Upper lobe of right lung (tissue), 1 donor: ENCODE measurements at places on chromosomes 6 and 20. TPM values are rescaled to one million over a fixed set of nuclear protein-coding genes. Genes with fewer than 3 reads are reported as not detected.

IRAK1BP1 gene
- total RNA-seq: 4.3 TPM

GRCh38 chr20:50652702-50653294 lies 38.5 kb downstream of the RIPOR3 start:
- no peaks in the 10 kb centered on the region for H3K4me1 ChIP-seq
- no peaks in the 10 kb centered on the region for H3K27me3 ChIP-seq

DNA sequence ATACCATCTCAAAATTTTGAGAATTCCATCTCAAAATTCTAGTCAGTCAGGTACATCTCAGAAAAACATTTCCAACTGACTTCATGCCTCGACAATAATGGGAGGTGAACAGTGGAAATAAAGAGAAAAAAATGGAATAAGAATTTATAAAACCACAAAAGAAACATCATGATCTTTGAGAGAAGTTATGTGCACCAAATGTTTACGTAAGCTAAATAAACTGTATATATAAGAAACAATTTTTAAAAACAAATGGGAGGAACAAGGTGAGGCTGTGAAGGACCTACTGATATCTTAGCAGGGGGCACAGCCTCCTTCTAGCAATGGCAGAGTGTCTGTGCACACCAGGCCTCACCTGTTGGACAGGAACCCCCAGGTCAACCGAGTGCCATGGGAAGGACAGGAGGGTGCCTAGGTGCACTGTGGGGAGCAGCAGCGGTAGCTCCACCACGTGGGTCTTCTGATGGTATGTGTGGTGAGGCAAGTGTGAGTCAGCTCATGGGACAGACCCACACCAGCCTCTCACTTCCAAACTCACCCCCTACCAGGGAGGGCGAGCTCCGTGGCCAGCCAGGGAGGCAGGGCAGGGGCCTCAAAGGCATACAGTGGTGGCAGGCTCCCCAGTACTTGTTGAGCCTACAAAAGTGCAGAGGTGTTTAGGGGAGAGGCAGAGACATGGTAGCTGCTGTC lies 23.2 kb downstream of the DIDO1 start:
- H3K27ac ChIP-seq: no peak overlapping the region
- H3K4me1 ChIP-seq: peaks cover 18% of the 10 kb centered on the region
- H3K4me3 ChIP-seq: no peak overlapping the region
- DNase-seq: no peak
- peaks cover 71% of the 10 kb centered on the region for H3K36me3 ChIP-seq

DNA sequence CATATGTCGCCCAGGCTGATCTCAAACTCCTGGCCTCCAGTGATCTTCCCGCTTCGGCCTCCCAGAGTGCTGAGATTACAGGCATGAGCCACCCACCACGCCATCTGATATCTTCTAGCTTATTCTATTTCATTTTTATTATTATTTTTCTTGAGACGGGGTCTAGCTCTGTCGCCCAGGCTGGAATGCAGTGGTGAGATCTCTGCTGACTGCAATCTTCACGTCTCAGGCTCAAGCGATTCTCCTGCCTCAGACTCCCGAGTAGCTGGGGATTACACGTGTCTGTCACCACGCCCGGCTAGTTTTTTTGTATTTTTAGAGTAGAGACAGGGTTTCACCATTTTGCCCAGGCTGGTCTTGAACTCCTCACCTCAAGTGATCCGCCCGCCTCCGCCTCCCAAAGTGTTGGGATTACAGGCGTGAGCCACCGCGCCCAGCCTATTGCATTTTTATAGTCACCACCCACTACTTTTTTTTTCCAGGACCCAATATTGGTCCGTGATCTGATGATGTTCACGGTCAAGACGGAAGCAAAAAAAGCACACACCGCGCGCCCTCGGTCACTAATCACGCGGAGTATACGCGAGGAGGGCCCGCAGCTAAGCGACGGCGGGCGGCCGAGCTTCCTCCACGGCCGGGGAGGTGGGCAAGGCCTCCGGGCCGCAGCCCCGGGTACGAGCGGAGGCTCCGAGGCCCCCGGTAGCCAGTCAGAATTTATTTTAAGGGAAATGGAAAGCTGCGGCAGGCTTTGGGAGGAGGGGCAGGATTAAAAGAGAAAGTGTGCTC lies 1.1 kb upstream of the LSM14B start:
- DNase-seq: peak; percentile 85
- H3K27me3 ChIP-seq: no peaks in the 10 kb centered on the region
- H3K27ac ChIP-seq: peak overlapping the region; percentile 95
- peaks cover 15% of the 10 kb centered on the region for H3K4me1 ChIP-seq
- H3K4me3 ChIP-seq: peak overlapping the region; percentile 81
- H3K36me3 ChIP-seq: peaks cover 19% of the 10 kb centered on the region

GRCh38 chr20:38579219-38579910 lies 1.6 kb upstream of the ADIG start:
- no peaks in the 10 kb centered on the region for H3K27me3 ChIP-seq
- no peak for DNase-seq
- H3K4me3 ChIP-seq: no peak overlapping the region
- no peaks in the 10 kb centered on the region for H3K4me1 ChIP-seq
- peaks cover 29% of the 10 kb centered on the region for H3K36me3 ChIP-seq

DNA sequence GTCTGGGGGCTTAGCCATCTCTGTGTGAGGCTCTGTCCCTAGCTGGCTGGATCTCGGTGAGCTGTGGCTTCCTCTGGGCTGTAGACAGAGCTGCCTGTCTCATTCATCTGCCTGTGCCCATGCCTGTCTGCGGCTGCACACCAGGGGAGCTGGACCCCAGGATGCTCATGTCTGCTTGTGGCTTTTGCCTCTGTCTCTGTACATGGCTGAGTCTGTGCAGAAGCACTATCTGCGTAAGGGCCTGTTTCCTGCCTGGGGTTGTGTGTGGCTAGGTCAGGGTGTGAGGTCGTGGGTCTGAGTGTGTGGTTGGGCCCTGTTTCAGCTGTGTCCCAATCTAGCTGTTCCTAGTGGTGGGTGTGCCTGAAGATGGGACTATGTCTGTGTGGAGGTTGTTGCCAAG lies 68.2 kb downstream of the CDH22 start:
- no peaks in the 10 kb centered on the region for H3K4me1 ChIP-seq
- H3K36me3 ChIP-seq: no peaks in the 10 kb centered on the region
- H3K4me3 ChIP-seq: no peak overlapping the region
- no peak overlapping the region for H3K27ac ChIP-seq
- DNase-seq: no peak

TREM2 gene
- total RNA-seq: 62.2 TPM
